HTR-8/SVneo (cell line): ENCODE measurements at places on chromosomes 3 and 15.
A peak's percentile ranks its signal among the peaks of the same experiment; 100 is the strongest.

DNA sequence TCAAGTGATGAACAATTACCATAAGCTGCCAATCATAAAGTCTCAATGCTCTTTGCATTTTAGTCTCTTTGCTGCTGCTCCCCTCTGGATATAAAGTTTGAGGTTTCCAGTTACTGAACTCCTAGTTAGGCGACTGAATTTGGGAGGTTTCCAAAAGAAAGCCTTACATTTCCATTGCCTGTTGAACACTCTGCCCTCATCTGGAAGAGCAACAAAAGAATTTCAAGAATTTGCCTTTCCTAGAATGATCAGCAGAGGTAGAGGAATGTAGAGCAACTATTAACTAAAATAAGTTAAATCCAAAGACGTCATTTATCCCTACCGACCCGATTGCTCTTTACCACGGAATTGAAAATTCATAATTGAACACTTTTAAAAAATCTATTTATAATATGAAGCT, 53.4 kb upstream of the PRICKLE2 start:
- DNase-seq, result no peak

- no peak for DNase-seq
Measured at GRCh38 chr3:47912006-47912504, 104.2 kb downstream of the MAP4 start.

- DNase-seq, result no peak
Measured at GRCh38 chr3:54713455-54713854, 214.4 kb downstream of the LRTM1 start.

- DNase-seq, result peak; percentile 83
Measured at GRCh38 chr3:190120269-190121060, at the start of gene P3H2. P3H2 (minus strand) TSS chr3:190120897; CDS start chr3:190120731, 166 bp downstream.

DNA sequence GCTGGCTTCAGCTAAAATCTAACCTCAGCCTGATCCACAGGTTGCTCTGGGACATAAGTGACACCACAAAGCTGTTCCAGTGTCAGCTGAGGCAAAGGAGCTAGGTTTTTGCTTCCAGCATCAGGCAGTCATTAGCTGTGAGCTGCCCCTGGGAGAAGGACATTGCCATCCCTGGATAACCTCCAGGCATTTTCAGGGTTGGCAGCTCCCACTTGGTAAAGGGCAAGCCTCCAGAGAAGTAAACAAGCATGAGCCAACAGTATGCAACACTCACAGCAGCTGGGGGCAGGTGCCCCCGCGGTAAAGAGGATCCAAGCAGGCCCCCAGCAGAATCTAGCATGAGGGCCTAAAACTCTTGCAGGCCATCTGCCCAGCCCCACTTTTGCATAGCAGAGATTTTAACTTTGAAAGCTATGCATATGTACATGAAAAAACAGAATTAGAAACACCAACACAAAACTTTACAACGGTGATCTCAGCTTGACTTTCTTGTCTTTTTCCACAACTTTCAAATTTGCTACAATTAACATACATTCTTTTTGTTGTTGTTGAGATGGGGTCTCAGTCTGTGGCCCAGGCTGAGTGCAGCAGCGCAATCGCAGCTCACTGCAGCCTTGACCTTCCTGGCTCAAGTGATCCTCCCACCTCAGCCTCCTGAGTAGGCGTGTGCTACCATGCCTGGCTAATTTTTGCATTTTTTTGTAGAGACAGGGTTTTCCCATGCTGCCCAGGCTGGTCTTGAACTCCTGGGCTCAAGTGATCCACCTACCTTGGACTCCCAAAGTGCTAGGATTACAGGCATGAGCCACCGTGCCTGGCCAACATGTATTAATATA, 83.8 kb upstream of the TPM1 start:
- DNase-seq, result no peak

DNA sequence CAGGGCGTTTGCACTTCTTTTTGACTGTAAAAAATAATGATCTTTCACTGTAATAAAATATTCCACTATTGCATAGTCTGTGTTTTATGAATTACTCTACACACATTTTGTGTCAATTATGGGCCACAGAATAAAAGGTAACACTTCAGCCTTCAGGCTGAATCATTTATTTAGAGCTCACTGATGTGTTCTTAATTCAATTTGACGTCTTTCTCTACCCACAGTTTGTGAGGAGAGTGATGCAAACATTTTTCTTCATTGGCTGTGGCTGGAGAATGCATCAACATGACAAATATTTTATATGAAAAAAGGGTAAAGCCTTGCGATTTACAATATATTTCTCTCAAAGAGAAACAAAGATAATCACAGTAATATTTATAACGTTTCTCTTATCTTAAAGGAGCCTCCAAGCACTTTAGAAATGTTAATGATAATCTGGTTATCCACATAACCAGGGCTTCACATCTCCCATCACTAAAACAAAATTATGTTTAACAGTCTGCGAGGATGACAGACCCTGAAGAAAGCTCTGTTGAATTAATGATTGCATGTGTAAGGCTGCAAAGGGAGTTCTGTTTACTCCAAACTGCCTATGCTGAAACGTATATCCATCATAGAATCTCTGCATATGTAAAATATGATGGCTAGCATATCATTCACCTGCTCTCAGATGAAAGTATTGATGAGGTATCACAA, 951.3 kb downstream of the ZPLD1 start:
- DNase-seq, result no peak

DNA sequence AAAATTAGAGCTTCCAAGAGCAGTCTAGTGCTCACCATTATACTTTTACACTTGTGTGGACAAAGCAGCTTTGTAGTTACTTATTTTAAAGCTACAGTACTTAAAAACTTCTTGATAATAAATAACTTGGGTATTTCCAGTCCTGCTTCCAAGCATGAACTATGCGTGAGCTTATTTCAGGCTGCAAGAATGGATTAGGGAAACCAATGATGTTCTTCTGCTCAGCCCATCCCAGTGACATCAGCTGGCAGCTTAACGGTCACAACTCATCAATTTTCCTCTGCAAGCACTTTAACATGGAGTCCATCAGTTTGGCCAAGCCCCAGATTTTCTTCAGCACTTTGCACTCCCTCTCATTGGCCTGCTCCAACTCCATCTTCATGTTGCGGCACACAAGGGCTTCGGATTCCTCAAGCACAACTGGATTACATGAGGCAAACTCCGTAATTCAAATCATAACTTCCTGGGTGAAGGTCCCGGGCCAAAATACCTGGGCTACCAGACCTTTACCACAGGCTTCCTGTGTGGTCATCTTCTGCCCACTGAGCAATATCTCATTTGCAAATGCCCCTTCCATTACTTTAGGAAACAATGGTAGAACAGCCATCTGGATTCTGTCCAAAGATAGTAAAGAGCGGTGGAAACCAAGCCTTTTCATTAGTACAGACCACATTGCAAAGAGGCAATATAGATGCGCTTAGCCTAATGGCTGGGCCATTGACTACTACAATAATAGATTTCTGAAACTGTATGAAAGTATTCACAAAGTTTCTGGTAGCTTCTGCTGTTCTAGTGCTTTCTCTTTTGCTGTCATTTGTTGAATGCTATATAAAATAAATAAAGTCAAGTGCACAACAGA, 87.5 kb upstream of the DAZL start:
- no peak for DNase-seq

GRCh38 chr15:41017066-41017735, 63.9 kb downstream of the CHAC1 start:
- no peak for DNase-seq

GRCh38 chr15:56806148-56806536, 72.8 kb upstream of the ZNF280D start:
- no peak for DNase-seq

- no peak for DNase-seq
Measured at GRCh38 chr15:80020731-80021130, 38.7 kb upstream of the ZFAND6 start.

DNA sequence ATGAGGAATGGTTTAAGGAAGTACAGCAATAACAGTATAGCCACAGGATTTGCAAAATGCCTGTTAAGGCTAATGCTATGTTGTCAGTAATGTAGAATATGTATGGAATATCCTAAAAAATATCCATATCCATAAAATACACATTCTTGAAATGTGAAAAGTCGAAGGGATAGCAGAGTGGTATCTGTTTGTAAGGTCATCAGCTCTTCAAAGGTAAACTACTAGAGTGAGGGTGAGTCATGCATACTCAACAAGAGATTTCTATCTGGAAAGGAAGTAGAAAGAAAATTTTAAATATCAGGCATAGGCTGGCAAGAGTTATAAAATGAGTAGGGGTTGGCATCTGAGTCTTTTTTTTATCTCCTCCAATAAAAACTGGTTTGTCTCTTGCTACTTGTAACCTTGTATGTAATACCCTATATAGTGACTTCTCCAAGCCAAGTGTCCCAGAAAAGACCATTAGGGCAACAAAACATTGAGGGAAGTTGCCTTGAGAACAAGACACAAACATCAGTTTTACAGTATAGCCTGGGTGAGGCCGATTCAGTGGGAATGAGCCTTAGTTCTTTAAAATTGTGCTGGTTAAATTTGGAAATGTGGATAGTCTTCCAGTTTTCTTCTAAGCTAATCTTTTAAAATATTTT, 103.1 kb downstream of the SPATA16 start:
- DNase-seq, result no peak

- DNase-seq, result no peak
Measured at GRCh38 chr3:192651836-192652512, 75.4 kb downstream of the FGF12 start.

DNA sequence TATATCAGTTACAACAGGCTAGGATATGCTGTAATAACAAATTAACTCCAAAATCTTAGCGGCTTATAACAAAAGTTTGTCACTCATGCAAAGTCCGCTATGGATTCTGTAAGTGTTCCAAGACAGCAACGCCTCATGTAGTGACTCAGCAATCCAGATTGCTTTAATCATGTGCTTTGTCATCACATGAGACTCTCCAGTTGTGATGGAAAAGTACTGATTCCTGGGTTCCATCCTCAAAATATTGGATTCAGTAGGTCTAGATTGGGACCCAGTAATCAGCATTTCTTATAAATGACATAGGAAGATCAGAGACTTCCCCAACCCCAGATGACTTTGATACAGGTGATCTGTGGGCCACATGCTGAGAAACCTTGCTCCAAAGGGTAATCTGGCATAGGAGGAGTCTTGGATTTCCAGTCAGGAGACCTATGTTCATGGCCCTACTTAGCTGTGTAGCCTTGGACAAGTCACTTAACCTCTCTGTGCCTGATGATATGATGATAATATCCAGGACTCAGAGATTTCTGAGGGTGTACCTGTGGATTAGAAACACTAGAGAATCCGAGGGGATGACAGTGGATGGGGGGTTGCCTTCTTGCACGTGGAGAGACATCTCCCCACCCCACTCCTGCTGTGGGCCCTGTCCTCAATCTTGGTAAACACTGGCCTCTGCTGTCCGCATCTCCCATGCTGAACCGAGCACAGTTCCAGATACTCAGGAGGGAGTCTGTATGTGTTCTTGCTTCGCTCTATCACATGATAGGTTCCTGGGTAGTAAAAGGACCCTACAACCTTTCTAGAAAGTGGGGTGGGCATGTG, 65.5 kb downstream of the CORO2B start:
- no peak for DNase-seq

- peak; percentile 97 for DNase-seq
Measured at GRCh38 chr3:42581709-42582473, at the start of gene SEC22C. SEC22C (minus strand) TSS chr3:42581967; CDS start chr3:42569046, 12,921 bp downstream.

DNA sequence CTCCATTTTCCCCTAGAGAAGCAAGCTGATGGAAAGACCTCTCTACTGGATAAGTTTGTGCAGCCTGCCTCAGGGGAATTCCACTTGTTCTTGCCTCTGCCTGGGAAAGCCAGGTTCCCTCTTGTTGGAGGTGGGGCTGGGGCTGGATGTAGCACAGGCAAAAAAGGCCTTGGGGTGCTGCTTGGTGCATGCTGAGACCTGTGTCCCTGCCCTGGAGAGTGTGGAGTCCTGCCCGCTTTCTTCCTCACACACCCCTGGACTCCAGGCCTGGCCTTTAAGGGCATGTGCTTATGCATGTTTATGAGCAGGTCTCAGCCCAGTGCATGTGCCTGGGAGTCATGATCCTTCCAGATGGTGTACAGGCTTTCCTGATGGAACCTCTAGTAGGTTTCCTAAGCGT, 23.5 kb upstream of the JMJD7 start:
- no peak for DNase-seq

- DNase-seq, result peak; percentile 82
Measured at GRCh38 chr3:53236112-53236841, 19.5 kb downstream of the TKT start.

DNA sequence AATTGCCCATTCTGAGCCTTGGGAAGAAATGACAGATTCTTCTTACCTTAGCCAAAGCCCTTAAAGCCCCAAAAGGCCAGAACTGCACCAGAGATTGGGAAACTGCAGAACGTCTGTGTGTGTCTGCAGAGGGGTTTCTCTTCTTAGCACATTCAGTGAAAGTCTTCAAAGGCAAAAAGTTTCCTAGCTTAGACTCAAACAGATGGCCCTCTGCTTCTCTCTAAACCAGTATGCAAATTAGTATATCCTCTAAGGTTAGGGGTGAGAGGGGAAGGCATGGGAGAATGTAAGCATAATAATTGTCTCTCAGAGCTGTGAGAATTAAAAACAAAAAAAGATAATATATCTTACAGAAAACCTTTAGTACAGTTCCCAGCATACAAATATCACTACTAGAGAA, 334.0 kb upstream of the MCTP2 start:
- DNase-seq, result no peak
